Stimulated activated CD8-positive, alpha-beta memory T cell treated with anti-CD3 and anti-CD28 coated beads, Interleukin-4, amount 100 ng/mL, for 4 hours (primary cell): ENCODE measurements at places on chromosomes 4 and X.

DNA sequence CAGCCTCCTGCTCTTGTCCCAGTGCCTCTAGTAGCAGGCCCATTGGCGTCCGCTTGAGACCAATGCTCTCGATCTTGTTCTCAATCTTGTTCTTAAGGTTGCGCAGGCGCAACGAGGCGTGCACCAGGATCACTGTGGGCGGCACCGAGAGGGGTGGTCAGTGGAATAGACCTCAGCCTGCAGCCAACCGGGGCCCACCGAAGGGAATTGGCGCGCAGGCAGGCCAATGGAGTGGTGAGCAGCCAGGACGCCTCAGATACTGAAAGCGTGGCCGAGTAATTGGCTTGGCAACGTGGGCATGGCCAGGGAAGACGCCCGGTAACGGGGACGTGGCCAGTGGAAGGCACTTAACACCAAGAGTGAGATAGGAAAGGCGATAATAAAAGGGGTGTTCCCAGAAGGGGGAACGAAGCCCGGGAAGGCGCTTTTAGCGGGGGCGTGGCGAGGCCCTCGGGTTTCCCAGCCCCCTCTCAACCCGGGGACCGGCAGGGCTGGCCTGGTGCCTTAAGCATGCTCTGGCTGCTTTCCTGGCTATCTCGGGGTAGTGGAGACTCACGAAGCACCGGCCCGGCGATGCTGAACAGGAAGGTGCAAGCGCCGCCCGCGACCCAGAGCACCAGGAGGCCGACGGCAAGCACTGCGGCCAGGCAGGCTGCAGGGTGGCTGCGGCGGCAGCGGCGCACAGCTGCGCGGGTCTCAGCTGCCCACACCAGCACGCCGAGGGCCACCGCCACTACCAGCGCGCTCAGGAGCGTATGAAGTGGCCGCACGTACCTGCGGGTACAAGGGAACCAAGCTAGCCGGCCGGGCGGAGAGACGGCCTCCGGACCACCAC lies 1.7 kb downstream of the PRAF2 start:
- DNase-seq: no peak

- DNase-seq: no peak
These were observed 893 bp upstream of the METAP1 start for GRCh38 chr4:98994474-98995182.

- no peak for DNase-seq
These were observed 82.9 kb upstream of the MID1IP1 start for GRCh38 chrX:38718311-38718710.

DNA sequence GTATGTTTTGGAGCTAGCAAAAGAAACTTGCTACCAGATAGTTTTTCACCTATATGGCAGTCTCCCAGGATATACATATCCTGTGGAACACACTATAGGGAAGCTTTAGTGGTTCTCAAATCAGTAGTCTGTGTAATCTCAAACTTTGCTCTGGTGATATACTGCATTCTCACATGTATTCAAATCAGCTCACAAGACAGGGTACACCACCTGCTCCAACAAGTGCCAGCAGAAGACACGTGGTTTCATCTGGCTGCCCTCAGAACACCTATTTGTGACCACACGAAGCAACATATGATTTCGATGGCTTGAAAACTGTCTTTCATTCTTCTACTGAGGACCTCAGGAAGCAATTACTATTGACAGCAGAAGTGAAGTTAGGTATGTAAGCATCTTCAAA lies 37.7 kb downstream of the BCLAF3 start:
- DNase-seq: no peak

DNA sequence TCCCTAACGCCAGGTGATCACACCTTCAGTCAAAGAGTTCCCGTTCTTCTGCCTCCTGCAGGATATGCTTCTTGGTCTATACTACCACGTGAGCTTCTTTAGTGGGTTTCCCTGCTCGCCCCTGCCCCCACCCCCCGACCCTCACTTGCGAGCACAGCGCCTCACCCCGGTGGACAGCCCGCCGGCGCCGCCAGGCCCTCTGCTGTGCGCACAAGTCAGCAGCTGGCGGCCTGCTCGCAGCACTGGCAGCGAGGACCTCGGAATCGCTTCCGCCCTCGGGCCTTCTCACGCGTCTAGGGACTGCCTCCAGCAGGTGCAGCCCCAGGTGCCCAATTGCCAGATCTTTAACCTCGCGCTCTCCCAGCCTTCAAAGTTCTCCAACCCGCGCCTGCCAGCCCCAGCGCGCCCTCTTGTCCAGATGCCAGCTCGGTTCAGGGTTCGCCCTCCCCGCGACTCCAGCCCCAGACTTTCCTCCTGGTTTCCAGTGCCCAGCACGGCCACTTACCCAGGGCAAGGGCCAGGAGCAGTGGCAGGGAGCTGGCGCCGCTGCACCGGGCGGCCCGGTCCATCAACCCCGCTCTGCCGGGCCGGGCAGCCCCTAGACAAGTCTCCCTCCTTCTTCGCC lies 454 bp downstream of the BTC start:
- DNase-seq: no peak

- no peak for DNase-seq
These were observed 288.0 kb upstream of the SFRP2 start for GRCh38 chr4:154076921-154077320.

- no peak for DNase-seq
These were observed 85.7 kb downstream of the TET2 start for GRCh38 chr4:105232374-105232773.

GRCh38 chr4:181595716-181596115 lies 647.5 kb upstream of the TENM3 start:
- no peak for DNase-seq

DNA sequence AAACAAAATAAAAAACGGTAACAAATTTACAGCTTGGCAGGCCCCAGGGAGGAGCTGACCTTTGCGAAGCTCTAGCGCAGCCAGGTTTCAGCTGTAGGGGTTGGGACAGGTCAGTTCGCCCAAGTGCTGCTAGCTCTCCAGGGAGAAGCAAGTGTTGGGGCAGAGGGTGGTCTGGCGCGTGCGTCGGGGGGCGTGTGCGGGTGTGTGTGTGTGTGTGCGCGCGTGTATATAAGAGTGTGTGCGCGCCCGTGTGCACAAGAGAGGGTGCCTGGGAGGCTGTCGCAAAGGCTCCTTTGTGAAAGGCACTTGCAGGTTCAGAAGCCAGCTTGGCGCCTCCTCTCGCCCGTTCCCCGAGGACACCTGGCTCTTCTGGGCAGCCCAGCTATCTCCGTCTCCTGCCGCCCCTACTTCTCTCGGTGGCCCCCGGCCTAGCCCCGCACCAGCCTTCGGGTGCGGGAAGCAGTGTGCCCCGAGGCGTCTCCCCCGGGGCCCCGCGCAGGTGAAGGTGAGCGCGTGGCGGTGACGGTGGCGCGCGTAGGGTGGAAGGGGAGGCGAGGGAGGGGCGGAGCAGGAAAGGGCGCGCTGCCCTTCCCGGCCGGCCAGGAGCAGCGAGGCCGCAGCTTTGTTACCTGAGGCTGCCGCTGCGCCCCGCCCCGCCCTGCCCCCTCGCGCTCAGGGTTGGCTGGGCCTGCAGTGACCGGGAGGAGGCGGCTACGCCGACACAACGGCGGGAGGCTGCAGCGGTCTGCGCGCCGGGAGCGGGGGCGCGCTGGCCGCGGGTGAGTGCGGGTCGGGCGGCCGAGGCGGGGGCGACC lies at the start of gene FHDC1:
FHDC1 (plus strand) TSS at position 693 of the 815 bp plus-strand sequence. CDS start 6,735 bp downstream, outside the sequence.
- no peak for DNase-seq

DNA sequence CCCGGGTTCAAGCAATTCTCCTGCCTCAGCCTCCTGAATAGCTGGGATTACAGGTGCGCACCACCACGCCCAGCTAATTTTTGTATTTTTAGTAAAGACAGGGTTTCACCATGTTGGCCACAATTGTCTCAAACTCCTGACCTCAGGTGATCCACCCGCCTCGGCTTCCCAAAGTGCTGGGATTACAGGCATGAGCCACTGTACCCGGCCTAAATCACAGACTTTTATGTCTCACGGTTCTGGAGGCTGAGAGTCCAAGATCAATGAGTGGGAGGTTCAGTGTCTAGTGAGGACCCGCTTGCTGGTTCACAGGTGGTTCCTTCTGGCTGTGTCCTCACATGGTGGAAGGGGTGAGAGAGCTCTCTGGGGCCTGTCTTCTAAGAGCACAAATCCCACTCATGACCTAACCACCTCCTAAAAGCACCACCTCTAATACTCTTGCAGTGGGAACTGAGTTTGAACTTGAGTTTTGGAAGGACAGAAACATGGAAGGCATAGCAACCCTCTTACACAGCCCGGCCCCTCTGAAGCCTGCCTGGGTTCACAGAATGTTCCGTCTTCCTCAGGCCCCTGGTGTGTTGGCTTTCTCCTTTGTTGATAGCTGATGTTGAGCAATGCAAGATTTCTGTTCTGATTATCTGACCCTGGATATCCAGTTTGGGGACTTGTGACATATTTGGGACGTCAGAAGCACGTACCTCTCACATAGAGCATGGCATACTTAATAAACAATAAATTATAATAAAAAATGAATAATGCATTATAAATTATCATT lies 1.9 kb upstream of the AKAP17A start:
- DNase-seq: no peak

DNA sequence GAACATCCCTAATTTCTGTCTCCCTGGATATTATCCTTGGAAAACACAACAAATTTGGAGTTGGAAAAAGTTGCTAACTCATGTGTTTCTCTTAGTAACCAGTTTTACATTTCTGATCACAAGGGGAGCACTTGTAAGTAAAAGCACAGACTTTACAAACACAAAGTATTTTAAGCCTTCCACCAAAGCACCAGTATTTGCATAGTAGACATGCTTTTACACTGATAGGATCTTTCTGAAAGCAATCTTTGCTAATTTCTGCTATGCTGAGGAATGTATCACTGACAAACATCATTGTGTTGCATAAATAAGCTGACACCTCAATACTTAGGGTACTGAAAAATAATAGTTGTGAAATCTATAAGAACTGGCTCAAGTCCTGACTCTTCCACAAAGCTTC lies 100.6 kb downstream of the MID1 start:
- DNase-seq: no peak

DNA sequence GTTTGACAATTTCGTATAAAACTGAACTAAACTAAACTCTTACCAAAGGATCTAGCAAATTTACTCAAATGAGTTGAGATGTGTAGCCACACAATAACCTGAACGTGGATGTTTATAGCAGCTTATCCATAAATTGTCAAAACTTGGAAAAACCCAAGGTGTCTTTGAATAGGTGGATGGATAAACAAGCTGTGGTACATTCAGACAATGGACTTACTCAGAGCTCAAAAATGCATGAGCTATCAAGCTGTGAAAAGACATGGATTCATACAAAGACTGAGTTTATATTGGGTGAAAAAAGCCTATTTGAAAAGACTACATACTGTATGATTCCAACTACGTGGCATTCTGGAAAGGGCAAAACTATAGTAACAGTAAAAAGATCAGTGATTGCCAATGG lies 69.5 kb downstream of the LARP1B start:
- no peak for DNase-seq

DNA sequence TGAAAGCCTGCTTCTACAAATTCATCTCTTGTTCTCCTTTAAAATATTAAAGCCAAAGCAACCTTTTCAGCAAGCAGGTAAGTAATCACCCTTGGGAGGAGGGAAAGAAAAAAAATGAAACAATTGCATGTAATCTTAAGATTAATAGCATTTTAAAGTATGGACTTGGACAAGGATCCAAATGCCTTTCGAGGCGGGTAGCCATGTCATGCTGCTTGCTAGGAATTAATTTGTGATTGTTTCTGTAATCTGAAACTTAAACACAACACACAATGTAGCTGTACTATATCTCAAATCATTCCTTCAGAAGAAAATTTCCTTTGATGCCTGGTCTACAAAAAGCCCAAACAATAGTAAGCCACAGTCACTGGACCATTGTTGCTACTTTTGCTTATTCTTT lies 112.4 kb upstream of the CBR4 start:
- DNase-seq: no peak

GRCh38 chrX:152915541-152916241 lies 17.8 kb downstream of the ZNF185 start:
- no peak for DNase-seq

- DNase-seq: no peak
These were observed 297.4 kb upstream of the MAGEC2 start for GRCh38 chrX:142502441-142502840.

- no peak for DNase-seq
These were observed 62.9 kb upstream of the SMAD1 start for GRCh38 chr4:145418739-145419138.

- no peak for DNase-seq
These were observed 8.0 kb downstream of the IBSP start for GRCh38 chr4:87807402-87807801.
